Spinal cord (tissue), 10 donors: ENCODE measurements at places on chromosomes 3 and 15.

- peak; percentile 53 for DNase-seq
- peaks cover 8% of the 10 kb centered on the region for H3K27me3 ChIP-seq
- no peaks in the 10 kb centered on the region for H3K36me3 ChIP-seq
- H3K27ac ChIP-seq, result no peak overlapping the region
These were observed 59.3 kb downstream of the CYP11A1 start for GRCh38 chr15:74307827-74308811.

- H3K36me3 ChIP-seq, result no peaks in the 10 kb centered on the region
- no peak overlapping the region for H3K4me3 ChIP-seq
- DNase-seq, result no peak
- H3K27me3 ChIP-seq, result no peaks in the 10 kb centered on the region
- H3K4me1 ChIP-seq, result no peaks in the 10 kb centered on the region
- H3K27ac ChIP-seq, result no peak overlapping the region
These were observed 79.6 kb downstream of the SUMF1 start for GRCh38 chr3:4387210-4388204.

DNA sequence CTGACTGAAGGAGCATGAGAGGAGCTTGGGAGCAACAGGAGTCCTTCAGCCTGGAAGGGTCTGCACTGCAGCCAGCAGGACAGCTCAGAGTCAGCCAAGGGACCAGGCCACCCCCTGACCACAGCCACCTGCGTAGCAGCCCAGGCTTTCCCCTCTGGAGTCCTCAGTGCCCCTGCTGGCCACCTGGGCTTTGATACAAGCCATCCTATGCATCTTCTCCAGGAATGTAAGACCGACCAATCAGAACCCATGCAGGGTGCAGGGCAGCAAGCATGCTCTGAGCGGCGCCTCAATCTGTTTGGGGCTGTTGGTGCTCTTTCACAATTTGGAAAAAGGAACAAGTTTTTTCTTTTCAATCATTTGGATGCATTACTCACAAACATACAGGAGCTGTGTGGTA lies 52.0 kb downstream of the DZIP1L start:
- H3K27me3 ChIP-seq, result no peaks in the 10 kb centered on the region
- no peaks in the 10 kb centered on the region for H3K4me1 ChIP-seq
- peaks cover 46% of the 10 kb centered on the region for H3K36me3 ChIP-seq
- no peak overlapping the region for H3K4me3 ChIP-seq
- H3K27ac ChIP-seq, result no peak overlapping the region

- H3K36me3 ChIP-seq, result no peaks in the 10 kb centered on the region
- H3K4me3 ChIP-seq, result no peak overlapping the region
- no peak overlapping the region for H3K27ac ChIP-seq
- no peak for DNase-seq
These were observed 42.2 kb upstream of the ATP1B3 start for GRCh38 chr3:141834292-141834691.

GRCh38 chr3:119944091-119944490 lies 150.2 kb downstream of the GSK3B start:
- no peak overlapping the region for H3K27ac ChIP-seq
- DNase-seq, result no peak
- H3K36me3 ChIP-seq, result no peaks in the 10 kb centered on the region
- no peak overlapping the region for H3K4me3 ChIP-seq

DNA sequence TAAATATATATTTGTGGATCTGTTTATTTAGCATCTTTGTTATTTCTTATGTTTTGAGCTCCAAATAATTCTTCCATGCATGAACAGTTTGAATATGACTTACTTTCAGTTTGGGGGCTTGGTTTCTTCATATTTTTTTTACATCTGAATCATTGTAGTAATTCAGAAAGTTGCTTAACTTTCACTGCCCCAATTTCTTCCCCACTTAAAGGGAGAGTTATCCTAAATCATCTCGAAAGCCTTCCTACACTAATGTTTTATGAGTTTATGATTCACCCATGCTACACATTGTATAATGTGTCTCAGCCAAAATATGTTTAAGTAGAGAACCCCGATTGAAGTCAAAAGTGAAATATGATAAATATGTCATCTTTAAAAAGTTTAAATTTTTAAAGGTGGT lies 47.8 kb downstream of the SPRED1 start:
- H3K27me3 ChIP-seq, result no peaks in the 10 kb centered on the region
- no peak overlapping the region for H3K27ac ChIP-seq
- no peak for DNase-seq
- no peak overlapping the region for H3K4me3 ChIP-seq

GRCh38 chr3:23836536-23837230 lies 30.9 kb downstream of the UBE2E1 start:
- H3K4me3 ChIP-seq, result no peak overlapping the region
- no peak overlapping the region for H3K27ac ChIP-seq
- H3K4me1 ChIP-seq, result no peaks in the 10 kb centered on the region
- no peak for DNase-seq

GRCh38 chr3:149621218-149622005 lies 36.4 kb downstream of the WWTR1 start:
- peak overlapping the region; percentile 20 for H3K27ac ChIP-seq
- peaks cover 3% of the 10 kb centered on the region for H3K4me1 ChIP-seq
- no peaks in the 10 kb centered on the region for H3K36me3 ChIP-seq

DNA sequence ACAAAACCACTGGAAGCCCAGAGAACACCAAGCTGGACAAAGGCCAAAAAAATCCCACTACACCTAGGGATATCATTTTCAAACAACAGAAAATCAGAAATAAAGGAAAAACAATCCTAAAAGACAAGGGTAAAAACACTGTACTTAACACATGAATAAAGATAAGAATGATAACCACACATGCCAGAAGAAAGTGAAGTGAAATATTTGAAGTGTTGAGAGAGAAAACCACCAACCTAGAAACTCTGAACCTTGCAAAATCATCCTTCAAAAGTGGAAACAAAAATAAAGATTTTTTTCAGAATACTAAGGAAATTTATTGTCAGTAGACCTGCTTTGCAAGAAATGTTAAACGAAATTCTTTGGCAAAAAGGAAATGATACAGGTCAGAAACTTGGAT lies 45.1 kb downstream of the KPNA1 start:
- no peaks in the 10 kb centered on the region for H3K4me1 ChIP-seq
- no peaks in the 10 kb centered on the region for H3K36me3 ChIP-seq
- H3K27ac ChIP-seq, result no peak overlapping the region

DNA sequence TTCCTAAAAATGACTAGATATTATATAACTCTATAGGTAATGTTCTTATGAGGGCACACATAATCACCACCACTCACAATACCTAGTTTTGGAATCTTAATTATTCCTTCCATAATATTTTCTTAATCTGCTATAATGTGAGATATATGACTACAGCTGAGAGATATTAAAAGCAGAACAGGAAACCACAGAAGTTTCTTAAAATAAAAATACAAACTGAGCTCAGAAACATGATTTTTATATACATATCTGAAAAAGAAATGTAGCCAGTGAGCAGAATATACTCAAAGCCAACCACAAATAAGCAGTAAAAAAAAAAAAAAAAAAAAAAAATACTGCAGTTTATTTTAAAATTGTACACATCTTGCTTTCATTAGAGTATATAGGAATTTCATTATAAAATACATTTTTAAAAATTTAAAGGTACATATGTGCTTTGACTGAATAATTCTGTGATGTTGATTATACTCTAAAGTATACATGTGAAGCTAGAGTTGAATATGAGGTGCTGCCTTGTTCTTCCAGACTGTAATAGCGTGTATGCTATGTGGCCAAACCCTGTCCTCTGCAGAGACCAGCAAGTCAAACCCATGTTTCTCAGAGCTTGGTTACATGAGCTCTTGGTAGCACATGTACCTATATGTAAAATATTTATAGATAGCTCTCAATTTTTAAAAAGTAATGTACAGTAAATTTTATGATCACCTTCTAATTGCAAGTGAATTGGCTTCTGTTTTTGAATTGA lies 175.0 kb downstream of the UBE2E2 start:
- no peak overlapping the region for H3K4me3 ChIP-seq
- no peaks in the 10 kb centered on the region for H3K4me1 ChIP-seq
- no peak for DNase-seq
- H3K36me3 ChIP-seq, result no peaks in the 10 kb centered on the region

GRCh38 chr3:77179762-77180161 lies 139.9 kb downstream of the ROBO2 start:
- DNase-seq, result peak; percentile 84
- H3K36me3 ChIP-seq, result no peaks in the 10 kb centered on the region
- no peak overlapping the region for H3K27ac ChIP-seq
- no peaks in the 10 kb centered on the region for H3K4me1 ChIP-seq
- no peak overlapping the region for H3K4me3 ChIP-seq

GRCh38 chr15:79874242-79874641 lies 22.6 kb downstream of the MTHFS start:
- no peak overlapping the region for H3K27ac ChIP-seq
- H3K4me3 ChIP-seq, result no peak overlapping the region
- H3K27me3 ChIP-seq, result no peaks in the 10 kb centered on the region

GRCh38 chr3:54176106-54176505 lies 53.8 kb downstream of the CACNA2D3 start:
- DNase-seq, result no peak
- no peaks in the 10 kb centered on the region for H3K4me1 ChIP-seq
- H3K4me3 ChIP-seq, result no peak overlapping the region
- no peaks in the 10 kb centered on the region for H3K27me3 ChIP-seq

DNA sequence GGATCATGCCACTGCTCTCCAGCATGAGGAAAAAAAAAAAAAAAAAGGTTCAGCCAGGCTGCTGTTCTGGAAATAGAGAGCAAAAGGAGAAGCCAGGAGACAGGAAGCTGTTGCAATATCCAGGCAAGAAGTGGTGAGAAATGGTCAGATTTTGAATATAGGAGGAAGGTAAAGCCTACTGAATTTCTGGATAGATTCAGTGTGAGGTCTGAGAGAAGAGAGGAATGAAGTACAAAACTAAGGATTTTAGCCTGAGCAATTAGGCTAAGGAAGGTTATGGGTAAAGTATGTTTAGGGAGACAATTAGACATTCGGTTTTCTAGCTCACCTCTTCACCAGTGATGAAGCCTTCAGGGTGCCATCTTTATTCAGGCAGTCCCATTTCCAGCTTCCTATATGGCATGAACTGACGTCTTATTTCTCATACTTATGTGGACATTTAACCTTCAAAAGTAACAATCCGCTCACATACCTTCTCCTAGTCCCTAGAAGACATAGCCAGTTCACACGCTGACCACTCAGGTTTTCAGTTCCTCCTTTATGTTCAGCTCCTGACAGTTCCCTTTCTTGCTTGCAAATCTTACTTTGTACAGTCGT lies 57.2 kb downstream of the KIF9 start:
- peaks cover 4% of the 10 kb centered on the region for H3K36me3 ChIP-seq
- DNase-seq, result no peak
- H3K27ac ChIP-seq, result no peak overlapping the region
- H3K4me3 ChIP-seq, result no peak overlapping the region
- no peaks in the 10 kb centered on the region for H3K4me1 ChIP-seq

DNA sequence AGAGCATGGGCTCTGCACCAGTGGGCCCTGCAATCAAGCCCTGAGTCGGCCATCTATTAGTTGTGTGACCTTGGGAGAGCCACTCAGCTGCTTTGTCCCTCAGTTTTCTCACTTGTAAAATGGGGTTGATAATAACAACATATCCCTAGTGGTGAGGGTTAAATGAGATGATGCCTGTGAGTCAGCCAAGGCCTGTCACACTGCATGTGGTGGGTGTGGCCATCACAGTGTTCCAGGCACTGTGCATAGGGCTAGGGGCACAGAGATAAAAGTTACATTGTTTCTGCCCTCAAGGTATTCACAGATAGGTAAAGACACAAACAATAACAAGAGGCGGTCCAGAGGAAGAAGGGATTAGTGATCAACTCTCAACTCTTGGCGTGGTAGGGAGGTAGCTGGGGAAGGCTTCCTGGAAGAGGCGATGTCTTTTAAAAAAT lies 19.5 kb downstream of the SMAD6 start:
- H3K36me3 ChIP-seq, result peaks cover 18% of the 10 kb centered on the region
- H3K4me3 ChIP-seq, result no peak overlapping the region
- DNase-seq, result no peak

DNA sequence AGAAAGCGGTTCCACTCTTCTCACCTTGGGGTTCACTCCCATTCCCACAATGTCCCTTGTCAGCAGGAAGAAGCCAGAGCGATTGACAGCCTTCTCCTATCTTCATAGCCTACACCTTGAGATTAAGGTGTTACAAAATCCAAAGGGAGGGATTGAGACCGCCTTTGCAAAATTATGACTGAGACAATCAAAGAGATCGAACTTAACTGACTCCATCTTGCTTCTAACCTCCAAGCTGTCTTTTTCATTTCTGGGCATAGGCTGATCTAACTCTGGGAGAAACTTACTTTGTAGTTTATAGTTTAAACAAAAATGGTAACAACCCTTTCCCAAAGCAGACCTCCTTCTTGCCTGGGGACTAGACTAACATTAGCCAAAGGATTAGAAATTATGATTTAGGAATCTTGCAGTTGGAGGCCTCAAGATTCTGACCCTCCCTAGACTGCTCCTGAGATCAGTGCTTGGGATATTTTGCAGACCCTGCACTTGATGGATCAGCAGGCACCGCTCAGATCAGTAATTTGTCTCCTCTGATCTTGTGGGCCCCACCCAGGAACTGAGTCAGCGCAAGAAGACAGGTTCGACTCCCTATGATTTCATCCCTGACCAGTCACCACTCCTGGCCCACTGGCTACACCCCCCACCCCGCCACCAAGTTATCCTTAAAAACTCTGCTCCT lies 40.0 kb downstream of the PAQR5 start:
- H3K4me1 ChIP-seq, result no peaks in the 10 kb centered on the region
- H3K36me3 ChIP-seq, result no peaks in the 10 kb centered on the region
- no peak for DNase-seq
- no peak overlapping the region for H3K4me3 ChIP-seq
- no peaks in the 10 kb centered on the region for H3K27me3 ChIP-seq

DNA sequence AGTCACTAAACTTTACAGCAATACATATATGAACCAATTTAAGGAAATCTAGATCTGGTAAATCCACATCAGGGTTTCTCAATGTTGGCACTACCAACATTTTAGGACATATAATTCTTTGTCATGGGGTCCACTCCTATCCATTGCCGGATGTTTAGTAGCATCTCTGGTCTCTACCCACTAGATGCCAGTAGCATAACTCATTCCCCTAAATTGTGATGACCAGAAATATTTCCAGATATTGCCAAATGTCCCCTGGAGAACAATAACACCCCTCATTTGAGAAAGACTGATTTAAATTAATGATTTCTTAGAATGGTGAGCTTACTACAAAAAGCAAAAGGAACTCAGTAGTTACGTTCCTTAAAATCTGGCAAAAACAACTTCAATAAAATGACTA lies 23.1 kb upstream of the ANKRD28 start:
- H3K36me3 ChIP-seq, result no peaks in the 10 kb centered on the region
- DNase-seq, result no peak
- peaks cover 3% of the 10 kb centered on the region for H3K4me1 ChIP-seq
- H3K4me3 ChIP-seq, result no peak overlapping the region
- H3K27ac ChIP-seq, result no peak overlapping the region

DNA sequence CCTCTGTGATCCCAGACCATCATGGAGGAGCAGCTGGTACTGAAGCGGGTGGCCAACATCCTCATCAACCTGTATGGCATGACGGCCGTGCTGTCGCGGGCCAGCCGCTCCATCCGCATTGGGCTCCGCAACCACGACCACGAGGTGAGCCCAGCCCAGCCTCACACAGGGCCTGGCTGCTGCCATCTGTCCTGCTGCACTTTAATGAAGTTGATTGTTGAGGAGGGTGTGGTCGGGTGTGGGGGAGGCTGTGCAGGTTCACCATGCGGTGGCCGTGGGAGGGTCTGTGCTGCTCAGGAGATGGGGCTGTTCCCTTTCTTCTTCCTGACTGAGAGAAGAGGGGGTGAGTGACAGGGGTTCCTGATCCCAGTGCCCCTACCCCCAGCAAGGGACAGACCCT lies 30.6 kb downstream of the ACAD9 start:
- H3K4me3 ChIP-seq, result no peak overlapping the region
- H3K27ac ChIP-seq, result no peak overlapping the region
